ENCODE measurements at places on chromosomes 2 and 18.

DNA sequence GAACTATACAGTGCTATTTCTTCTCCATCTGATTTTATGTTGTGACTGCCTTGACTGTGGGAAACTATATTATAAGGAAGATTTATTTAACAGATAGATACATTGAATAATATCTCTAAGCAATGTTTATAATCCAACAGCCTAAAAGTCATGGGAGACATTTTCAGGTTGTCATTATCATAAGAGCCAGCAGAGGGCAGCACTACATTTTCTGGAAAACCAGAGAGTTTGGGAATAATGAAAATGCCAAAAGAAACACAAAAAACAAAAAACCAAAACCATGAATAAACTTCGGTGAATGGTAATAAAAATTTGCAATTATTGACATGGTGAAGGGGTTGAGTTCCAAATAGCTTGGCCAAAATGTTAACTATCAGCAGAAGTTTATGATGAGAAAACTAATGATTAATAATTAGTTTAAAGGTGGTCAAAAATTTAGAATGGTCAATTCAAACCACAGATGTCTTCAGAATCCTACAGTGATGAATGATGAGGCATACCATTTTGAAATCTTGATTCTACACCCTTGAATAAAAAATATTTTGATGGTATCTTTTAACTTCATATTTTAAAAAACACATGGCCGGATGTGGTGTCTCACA, 4.7 kb downstream of the EEF1B2 start:
- DNase-seq, result peak; percentile 9

DNA sequence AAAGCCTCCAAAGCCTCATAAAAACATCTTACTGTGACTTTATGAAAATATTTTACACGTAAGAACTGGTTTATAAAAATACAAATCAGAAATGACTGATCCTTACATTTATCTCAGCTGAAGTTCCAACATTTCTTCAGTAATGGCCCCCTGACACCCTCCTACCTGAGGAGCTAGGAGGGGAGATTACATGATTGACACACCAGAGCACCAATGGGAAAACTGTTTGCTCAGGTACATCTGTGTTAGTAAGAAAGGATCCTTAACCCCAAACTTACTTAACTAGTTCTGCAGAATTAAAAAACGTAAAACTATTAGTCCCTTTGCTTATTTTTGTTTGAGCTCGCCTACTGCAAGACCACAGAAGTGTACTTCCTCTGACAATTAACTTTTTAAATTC, 27.0 kb downstream of the ENOSF1 start:
- DNase-seq, result no peak

DNA sequence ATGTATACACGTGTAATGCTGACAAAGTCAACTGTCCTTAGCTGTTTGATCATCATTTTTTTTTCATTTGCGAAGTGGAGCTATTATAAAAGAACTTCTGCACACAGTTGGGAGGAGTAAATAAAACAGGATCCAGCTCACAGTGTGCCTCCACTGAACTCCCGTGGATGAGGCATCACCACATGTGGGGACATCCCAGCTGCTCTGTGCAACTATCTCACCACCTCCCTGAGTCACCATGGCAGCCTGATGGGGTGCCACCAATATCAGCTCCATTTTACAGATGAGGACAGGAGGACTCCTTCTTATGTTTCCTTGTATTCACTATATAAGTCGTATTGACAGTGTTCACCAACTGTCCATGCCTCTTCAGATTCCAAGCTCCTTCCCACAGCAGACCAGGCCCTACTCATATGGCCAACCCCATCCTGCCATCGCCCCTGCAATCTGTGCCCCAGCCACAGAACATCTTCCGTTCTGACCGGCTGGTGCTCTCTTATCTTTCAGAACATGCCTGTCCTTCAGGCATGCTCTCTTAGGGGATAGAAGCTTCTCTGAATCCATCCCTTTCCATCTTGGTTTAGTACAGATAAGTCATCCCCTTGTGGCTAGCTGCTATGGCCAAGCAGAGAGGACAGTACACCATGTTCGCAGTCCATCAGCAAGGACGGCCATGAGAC, 288.1 kb downstream of the RNF144A start:
- no peak for DNase-seq

DNA sequence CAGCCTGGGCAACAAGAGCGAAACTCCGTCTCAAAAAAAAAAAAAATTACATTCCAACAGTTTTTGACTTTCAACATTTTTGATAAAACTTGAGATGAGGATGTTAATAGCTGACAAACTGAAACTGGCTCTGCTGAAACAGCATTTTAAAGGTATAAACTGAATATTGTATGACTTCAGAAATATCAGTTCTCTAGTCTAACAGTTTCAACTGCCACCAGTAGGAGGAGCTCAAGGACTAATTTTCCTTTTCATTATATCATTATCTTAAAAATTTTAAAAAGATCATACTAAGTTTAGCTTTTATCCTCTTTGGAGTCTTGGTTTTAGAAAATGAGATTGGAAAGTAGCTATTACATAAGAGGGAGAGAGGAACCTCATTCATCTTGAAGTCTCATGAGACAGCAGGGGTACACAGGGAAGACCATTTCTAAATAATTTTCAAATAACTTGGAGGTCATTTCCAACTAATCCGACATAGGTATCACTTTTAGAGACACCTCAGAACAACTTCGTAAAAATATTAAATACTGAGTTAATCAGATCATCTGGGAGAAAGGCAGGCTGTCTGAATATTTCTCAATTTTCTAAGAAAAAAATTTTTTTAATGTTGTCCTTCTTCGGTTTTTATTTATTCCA, 37.6 kb upstream of the MCM6 start:
- DNase-seq, result no peak

DNA sequence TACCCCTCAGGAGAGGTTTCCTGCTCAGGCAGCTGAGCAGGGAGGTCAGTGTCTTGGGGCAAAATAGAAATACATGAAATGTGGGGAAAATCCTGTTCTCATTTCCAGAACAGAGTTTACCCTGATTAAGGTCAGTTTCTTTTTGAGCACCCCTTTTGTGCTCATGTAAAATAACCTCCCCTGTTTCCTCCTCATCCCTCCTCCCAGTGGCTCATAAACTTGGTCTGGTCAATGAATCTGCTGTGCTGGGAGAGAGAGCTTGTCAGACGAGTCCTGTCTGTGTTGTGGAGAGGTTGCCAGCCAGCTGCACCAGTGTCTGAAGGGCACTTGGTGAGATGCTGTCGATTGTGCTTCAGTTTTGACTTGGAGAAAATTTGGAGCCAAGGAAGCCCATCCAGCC, 48.6 kb downstream of the NTSR2 start:
- DNase-seq, result no peak

GRCh38 chr2:207662203-207662602, 37.0 kb upstream of the METTL21A start:
- DNase-seq, result no peak

GRCh38 chr2:232502911-232503808, 15.5 kb upstream of the ECEL1 start:
- DNase-seq, result no peak

DNA sequence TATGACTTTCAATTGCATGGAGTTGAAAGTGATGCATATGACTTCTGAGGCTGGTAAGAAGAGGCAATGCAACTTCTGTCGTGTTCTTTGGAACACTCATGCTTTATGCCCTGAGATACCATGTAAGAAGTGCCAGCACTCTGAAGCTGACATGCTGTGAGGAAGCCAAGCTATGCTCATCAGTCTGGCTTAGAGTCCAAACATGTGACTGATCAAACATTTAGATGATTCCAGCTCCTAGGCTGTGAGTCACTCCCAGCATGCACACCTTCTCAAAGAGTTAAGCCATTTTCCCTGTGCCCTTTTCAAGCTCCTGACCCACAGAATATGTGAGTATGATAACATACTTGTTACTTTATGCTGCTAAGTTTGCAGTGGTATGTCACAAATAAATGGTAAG, 15.8 kb upstream of the VRK2 start:
- DNase-seq, result no peak

DNA sequence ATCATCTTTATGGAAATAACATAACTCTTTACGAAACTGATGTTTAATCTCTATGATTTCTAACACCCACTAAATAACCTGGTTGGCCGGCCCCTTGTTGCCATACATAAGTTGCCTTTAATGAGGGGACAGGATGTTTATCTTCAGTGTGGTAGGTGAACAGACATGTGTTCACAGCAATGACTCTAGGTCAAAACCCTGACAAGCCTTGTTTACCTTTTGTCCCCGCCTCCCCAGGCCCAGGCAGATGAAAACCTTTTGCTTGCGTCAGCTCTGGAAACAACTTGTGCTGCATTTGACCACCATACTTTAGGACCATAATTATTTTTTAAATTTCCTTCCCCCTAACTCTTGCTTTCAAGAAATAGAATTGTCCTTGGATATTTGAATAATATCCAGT, 2.9 kb upstream of the DSG4 start:
- no peak for DNase-seq

GRCh38 chr18:67788310-67789164, 272.0 kb upstream of the DSEL start:
- DNase-seq, result no peak

- DNase-seq, result no peak
Measured at GRCh38 chr2:187847245-187848208, 293.3 kb upstream of the TFPI start.

DNA sequence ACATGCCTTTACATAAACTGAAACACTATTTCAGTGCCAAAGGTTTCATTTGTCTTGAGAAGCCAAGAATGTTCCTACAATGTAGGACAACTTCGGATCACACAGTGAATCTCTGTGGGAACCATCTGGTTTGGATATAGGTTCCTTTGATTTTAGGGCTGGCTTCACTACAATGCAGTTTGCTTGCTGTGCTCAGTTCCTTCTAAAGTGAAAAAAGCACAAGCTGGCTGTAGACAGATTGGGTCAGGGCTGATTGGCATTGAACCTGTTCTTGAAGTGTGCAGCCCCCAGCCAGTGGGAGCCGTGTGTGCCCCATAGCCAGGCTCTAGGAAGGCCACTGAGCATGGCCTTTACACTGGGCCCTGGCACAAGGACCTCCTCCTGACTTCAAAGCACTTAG, 167.9 kb upstream of the HNRNPA3 start:
- DNase-seq, result no peak

DNA sequence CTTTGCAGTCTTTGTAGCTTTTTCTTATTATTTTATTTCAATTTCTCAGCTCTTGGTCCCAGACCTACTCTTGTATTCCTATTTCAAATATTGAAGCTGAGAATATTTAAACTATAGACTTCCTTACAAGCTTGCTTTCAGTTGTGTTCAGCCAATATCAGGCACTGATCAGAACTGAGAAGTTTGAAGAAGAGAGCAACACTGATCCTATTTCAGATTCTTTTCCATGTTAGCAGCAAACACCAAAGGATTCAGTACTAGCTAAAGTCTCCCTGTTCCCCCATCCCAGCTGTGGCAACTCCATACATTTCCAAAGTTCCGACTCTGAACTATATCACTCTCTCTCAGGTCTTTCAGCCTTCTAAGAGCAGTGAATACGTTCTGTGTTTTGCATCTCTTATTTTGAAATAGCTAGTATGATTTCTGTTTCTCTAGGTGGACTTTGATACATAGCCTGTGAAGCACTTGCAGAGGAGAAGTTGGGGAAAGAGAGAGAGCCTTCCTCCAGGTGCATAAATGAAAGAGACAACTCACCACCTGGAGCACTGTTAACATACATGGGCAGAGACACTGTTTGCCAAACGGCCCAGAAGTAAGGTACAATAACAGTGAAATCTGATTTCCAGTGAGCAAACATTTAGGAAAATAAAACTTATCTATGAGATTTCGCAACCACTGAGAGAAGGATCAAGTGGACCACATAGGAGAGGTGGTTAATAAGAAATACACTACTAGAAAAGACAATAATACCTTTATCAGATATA, 135.0 kb upstream of the ZNF804A start:
- no peak for DNase-seq

GRCh38 chr2:69742322-69742952, 503 bp downstream of the ANXA4 start:
- DNase-seq, result no peak

DNA sequence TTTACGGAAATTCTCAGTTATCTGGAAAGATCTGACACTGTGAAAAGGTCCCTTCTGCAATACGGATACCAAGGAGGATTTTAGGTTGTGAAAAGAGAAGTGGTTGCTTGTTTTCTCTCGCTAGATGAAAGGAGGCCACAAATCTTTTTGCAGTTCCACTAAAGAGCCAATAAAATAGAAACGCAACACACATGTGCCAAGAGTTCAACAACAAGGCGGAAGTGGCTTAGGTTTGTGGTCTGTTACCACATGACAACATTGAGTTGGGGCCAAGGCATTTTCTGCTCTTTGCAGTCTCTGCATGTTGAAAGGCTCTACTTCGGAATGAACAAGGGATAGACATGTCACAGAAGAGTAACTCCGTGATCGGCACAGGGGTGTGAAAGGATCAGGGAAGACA, 115.7 kb upstream of the OSR1 start:
- peak; percentile 62 for DNase-seq

DNA sequence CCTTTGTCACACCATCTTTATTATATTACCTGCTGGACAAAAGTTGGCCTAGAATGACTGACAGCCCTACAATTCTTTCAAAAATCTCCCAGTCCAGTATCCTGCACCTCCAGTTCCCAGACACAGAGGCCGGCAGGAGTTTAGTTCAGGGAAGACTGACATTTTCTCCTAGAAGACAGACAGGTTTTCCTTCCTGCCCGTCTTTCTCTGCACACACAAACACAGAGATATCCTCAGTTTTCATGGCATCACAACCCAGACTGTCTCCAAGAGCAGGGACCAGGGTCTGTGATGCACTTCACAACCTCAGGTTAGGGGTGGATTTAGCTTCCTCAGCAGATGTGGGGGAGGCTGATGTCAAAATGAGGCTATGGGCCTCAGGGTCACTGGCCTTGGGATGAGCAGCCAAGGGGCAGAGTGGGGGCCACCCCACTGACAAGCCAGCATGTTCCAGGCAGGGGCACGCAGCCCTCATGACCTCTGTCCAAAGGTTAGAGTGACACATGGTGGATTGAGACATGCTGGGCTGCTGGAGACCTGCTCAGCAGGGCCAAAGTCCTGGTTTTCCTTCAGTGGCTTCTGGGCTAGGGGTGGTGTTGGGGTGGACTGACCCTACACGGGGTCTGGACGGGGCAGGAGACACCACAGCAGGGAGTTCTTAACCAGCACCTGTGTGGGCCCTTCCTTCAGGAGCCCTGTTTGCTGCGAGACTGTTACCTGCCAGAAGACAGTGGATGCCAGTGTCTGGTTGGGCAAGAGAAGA, 70.5 kb downstream of the SFXN5 start:
- no peak for DNase-seq

- no peak for DNase-seq
Measured at GRCh38 chr2:128541448-128541847, 222.8 kb upstream of the HS6ST1 start.

DNA sequence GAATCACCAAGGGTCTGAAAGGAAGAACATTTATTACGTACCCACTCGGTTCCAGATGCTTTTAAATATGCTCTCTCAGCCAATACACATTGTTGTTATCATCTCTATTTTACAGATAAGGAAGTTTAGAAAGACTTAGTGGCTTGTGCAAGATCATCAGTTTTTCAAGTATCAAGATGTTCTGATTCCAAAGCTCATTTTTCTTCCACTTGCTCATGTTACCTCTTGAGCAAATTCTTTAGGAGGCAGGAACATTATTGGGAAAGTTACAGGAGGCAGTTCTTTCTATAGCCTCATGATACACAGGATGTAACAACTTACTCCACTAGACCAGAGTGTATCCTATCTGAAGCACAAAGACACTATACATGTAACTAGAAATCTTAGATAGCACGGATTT, 65.0 kb upstream of the MMADHC start:
- DNase-seq, result no peak

- no peak for DNase-seq
Measured at GRCh38 chr2:165839610-165840009, 45.6 kb upstream of the GALNT3 start.

All from fibroblast of skin of left biceps (primary cell).